Spleen (tissue), 13 donors: ENCODE measurements at places on chromosomes 2 and 18. TPM values are rescaled to one million over a fixed set of nuclear protein-coding genes. Genes with fewer than 3 reads are reported as not detected.

ANKRD62 gene
- total RNA-seq = not detected

ANKRD53 gene
- 0.88 TPM for total RNA-seq

SPP2 gene
- not detected for total RNA-seq

- DNase-seq = no peak
Observed at GRCh38 chr18:73944715-73945114, 202.9 kb downstream of the FBXO15 start.

ITGA4 gene
- total RNA-seq = 155 TPM

DNA sequence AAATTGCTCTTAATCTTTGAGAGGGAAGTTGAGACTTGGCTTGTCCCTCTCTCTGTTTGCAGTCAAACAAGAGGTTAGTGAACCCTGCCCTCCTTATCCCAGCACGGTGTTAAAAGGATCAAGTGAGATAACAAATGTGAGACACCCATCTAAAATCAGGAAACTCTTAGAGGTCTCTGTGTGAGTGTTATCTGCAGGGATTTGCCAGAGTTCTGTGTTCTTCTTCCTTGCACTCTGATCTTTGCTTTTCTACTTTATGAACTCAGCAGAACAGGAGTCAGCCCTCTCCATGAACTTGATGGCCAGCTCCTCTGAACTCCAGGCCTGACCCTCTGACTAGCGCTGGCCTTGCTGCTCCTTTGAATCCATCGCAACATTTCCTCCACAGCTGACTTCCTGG is 123.8 kb downstream of the NCKAP5 start:
- DNase-seq = no peak
